MCF 10A (cell line): ENCODE measurements at places on chromosomes 1 and 21. TPM values are rescaled to one million over a fixed set of nuclear protein-coding genes. Genes with fewer than 3 reads are reported as not detected.

GRCh38 chr1:22317920-22318243 is 133.8 kb upstream of the ZBTB40 start:
- no peak for DNase-seq

The CFHR5 gene
- not detected in 2 replicates for total RNA-seq

- DNase-seq = no peak
Observed at GRCh38 chr1:59018860-59019259, 235.0 kb upstream of the JUN start.

- peak; percentile 30 for DNase-seq
Observed at GRCh38 chr1:109040989-109041620, 797 bp downstream of the WDR47 start.

- peak; percentile 100 for DNase-seq
Observed at GRCh38 chr1:209398313-209398991, 185.1 kb upstream of the CAMK1G start.
